Left ventricle myocardium superior (tissue), 1 donor: ENCODE measurements at places on chromosomes 5 and 9. TPM values are rescaled to one million over a fixed set of nuclear protein-coding genes. Genes with fewer than 3 reads are reported as not detected.

GRCh38 chr5:9419794-9420193, 126.1 kb downstream of the SEMA5A start:
- DNase-seq, result no peak

DNA sequence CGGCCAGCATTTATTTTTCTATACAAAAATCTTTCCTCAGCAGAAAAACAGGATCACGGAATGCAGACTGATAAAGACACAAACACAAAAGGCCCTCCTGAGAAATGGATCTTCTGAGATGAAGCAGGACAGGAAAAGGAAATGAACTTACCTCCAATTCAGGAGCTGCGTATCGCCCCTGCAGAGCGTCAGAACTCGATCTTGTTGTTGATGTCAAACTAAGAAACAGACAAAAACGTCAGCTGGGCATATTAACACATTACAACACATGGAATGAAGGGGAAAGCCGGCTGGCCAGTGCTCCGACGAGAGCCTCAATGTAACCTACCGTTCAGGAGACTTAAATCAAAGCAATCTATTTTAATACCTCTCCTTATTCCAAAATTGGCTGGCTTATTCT, 105.1 kb downstream of the SERINC5 start:
- no peak for DNase-seq

The KDM4C gene
- total RNA-seq, result 14.2 TPM

The EIF4EBP3 gene
- total RNA-seq, result 18.2 TPM

- DNase-seq, result no peak
Observed at GRCh38 chr9:116550696-116551436, 136.2 kb upstream of the TRIM32 start.

- no peak for DNase-seq
Observed at GRCh38 chr5:57215629-57216195, 41.9 kb downstream of the GPBP1 start.

DNA sequence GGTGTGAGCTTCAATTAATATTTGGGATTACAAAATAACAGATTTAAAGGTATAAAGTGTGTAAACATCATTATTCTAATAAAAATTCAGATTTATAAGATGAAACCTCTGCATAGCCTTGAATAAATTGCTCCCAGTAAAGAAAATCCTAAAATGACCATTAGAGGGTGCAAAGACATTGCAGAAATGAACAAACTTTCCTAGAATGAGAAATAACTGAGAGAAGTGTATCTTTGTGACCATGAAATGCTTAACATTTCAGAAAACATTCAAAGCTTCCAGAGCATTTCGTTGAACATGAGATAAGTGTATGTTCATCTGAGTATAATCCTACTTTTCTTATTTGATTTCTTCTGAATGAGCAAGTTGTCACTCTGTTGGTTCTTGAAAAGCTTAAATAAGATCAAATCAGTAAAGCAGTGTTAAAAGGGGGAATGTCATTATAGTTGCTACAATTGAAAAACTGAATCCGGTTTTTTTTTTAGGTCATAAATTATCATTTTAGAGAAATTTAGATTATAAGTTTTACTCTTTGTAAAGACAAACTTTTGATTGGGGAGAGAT, 24.7 kb upstream of the NUDT12 start:
- no peak for DNase-seq

GRCh38 chr5:142404046-142404477, 79.2 kb upstream of the SPRY4 start:
- DNase-seq, result no peak

The TYRP1 gene
- 43.8 TPM for total RNA-seq

GRCh38 chr5:77163453-77163852, 47.0 kb upstream of the PDE8B start:
- DNase-seq, result no peak
